COR-L47 (cell line): ENCODE measurements at places on chromosomes 2 and 18.

- no peak for DNase-seq
Measured at GRCh38 chr2:136060416-136060815, 57.5 kb downstream of the CXCR4 start.

DNA sequence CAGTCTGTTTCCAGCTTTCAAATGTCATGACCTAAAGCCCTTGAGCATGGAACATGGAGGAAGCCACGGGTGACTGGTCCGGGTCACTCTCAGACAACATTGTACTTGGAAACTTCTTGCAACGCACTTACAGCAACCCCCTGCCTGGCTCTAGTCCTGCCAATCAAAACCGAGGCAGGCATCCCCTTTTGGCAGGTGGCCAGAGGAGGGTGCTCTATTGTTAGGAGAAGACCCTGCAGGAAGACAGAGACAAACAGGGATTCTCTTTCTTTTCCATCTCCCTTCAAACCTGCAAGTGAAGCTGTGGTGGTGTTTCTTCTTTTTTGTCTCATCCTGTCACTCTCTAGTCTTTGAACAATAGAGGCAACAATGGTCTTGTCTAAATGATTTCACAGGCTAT, 667.2 kb downstream of the ZEB2 start:
- peak; percentile 76 for DNase-seq

- no peak for DNase-seq
Measured at GRCh38 chr2:176960736-176961520, 251.7 kb upstream of the HNRNPA3 start.

DNA sequence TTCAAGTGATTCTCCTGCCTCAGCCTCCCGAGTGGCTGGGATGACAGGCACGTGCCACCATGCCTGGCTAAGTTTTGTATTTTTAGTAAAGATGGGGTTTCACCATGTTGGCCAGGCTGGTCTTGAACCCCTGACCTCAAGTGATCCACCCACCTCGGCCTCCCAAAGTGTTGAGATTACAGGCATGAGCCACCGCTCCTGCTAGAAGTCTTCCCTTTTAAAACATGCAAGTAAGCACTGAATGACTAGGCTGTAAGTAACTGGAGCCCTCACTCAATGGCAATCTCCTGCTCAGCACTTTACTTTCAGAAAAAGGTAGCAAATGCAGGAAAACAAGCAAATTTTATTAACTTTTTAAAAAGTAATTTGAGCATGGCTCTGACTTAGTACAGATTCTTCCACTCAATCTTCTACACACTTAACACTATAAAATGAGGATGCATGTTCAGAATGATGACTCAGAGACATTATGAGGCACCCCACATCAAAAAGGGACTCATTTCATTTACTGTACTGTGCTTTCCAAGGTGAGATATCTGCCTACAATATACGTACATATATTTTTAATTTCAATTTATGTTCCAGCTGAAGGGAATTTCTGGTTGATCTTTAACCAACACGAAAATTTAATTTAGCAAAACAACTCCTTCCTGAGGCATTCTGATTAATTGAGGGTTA, 6.6 kb upstream of the NCK2 start:
- no peak for DNase-seq

DNA sequence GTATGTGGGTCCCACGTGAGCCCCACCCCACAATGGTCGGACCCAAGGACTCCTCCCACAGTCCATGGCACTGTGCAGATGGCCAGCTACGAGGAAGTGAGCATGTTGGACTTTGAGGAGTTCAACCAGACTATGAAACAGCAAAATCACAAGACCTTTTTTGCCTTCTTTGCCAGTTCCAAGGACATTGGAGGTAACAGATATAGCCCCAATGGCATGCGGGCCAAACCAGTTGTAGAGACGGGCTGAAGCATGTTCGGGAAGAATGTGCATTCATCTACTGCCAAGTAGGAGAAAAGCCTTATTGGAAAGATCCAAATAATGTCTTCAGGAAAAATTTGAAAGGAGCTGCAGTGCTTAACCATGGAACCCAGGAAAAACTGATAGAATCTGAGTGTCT, 12.6 kb downstream of the DNER start:
- no peak for DNase-seq

- no peak for DNase-seq
Measured at GRCh38 chr18:26510337-26510736, 38.0 kb downstream of the KCTD1 start.

DNA sequence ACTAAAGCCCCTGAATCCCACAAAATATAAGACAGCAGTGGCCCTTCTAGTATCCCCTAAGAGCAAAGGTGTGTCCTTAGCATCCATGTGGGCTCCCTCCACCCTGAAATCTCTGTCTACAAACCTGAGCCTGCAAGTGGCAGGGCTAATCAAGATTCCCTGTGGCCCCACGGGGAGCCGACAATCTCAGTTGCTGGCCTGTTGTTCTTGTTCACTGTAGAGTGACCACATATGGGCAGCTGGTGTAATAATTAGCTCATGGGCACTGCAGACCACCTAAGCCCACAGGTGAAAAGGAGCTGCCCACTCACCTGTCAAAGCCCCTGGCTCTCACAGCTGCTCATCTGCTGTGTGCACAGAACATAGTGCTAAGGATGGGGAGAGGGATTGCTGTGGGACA, 102.3 kb downstream of the MRO start:
- DNase-seq, result no peak

DNA sequence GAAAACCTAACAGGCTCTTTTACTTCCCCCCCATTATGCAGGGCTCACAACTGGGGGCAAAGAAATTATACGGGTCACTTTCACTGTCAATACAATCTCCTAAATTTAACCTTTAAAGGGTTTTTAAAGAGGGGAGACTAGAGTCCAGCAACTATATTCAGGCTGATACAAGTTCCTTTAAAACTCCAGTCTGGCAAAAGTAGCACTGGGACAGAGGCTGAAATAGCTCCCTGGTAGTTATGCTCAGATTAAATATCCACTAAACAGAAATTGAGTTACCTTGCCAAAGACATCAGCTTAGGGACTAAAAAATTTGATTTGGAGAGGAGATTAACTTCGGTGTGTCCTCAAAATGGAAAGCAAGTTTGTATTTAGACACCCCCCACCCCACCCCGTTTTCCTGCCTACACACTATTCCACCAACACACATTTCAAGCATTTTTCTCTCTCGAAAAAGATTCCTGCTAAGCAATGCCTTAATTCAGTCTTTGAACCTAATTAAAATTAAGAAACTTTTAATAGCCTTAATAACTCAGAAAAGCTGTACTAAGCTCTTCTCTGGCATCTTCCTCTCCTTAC, 127.2 kb downstream of the OSBPL1A start:
- DNase-seq, result no peak

DNA sequence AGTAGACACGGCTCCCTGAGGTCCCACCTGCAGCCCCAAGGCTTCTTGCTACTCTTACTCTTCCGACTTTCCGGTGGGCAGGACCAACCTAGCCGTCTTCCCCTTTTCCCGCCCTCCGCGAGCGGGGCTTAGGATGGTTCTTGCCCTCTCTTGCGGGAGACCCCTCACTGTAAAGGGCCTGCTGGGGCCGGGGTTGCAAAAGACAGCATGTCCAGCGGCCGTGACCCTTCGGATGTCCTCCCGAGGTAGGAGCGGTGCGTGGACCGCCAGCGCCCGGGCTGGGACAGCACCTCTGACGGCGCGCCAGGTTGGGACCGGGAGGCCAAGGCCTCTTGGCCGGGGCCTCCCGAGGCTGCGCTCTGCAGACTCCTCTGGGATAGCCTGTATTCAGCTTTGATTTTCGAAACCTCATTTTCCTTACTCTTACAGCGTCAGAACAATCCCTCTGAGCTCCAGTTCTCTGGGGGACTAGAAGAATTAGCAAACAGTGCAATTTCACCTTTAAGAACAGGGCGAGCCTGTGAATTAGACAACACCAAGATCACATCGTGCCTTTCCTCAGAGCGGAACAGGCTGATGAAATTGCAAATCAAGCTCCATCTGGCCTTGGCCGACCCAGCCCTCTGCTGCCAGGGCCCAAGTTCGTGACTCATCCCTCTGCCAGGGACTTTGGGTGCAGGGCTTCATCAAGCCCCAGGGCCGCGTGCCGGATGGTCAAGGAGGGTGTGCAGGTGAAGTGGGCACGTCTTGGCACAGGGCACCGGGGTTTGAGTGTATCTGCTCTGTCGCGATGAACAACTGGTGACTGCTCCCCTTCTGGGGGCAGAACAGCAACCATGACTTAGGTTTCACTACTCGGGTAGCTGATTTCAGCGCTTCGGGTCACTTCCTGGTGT, 777 bp downstream of the MOCOS start:
- DNase-seq, result no peak

GRCh38 chr2:85981579-85982247, 92.9 kb upstream of the ST3GAL5 start:
- no peak for DNase-seq

DNA sequence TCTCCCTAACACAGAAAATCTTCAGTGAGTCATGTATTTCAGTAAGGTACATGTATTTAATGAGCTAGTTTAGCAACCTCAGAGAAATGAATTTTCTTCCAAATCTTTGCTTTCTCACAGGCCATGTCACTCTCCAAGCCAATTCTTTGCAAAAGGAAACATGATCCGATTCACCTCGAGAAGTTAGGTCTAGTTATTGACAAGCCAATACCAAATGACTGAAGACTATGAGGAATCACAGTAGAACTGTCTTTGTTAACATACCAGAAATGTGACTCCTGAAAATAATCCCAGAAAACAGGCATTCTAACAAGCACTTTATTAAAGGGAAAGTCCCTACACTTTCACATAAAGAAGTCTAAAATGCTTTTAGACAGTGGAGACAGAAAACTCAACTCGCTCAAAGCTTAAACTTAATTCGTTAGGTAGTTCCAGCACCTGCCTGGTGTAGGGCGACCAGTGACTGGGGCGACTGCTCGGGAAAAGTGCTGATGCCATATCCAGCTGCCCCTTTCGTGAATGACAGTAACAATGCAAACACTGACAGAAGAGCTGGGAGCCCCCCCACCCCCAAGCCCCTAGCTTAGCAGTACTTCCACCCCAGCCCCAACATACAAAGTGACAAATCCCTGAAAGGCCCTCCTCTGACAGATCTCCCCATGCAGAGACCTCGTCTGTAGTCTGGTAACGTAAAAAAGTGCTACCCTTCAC, 1.8 kb downstream of the MEMO1 start:
- peak; percentile 22 for DNase-seq

DNA sequence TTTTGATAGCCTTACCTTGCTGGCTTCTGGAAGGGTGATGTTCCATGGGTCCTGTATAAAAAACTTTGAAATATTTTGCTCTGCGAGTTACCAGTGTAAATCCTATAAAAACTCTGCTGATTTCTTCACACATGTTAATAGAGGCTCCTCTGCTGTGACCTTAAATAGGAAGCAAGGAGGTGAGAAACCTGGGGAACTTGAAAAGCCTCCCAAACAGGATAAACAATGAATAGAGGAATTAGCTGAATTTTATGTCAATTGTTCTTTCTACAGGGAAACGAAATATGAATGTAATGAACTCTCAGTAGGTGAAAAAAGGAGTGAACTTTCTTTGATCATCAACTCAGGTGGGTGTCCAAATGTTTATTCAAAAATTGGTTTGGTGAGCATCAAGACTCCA, 10.8 kb upstream of the CCL20 start:
- DNase-seq, result no peak

DNA sequence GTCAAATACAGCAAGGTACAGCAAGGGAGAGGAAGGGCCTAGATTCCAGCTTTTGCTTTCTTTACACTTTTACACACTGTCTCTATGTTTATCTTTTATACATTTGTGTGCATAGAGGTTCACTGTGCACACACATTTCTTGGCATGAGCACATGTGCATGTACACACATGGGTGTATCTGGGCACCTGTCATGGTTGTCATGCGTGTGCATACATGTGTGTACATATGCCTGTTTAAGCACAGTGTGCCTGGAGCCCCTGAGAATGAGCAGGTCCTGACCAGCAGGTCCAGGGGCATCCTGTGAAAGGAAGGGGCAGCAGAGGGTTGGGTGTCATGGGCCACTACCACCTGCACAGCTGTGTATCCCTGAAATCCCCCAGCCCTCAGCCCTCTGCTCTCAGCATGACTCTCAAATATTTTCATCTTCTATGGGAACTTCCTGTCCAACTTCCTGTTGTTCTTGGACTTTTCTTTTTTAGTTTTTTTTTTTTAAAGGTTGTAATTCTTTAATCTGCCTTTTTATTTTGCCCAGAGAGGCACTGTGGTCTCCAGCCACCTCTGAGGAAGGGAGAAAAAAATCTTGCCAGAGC, 97.0 kb upstream of the EPAS1 start:
- no peak for DNase-seq

DNA sequence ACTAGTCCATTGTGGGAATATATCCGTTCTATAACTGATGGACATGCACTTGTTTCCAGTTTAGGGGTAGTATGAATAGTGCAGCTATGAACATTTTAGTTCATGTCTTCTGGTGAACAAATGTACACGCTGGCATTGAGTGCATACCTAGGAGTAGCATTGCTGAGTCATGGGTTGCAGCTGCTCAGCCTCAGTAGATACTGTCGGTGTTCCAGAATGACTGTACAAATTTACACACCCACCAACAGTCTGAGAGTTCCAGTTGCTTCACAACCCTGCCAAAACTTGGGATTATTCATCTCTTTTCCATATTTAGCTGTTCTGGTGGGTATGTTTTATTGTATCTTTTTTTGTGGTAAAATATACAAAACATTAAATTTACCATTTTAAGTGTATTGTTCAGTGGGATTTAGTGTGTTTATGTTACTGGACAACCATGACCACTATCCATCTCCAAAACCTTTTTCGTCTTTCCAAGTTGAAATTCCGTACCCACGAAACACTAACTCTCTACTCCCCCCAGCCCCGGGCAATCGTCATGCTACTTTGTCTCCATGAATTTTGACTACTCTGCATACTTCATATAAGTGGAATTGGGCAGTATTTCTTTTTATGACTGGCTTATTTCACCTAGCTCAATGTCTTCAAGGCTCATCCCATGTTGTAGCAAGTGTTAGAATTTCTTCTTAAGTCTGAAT, 281.0 kb downstream of the PRKCE start:
- DNase-seq, result no peak

DNA sequence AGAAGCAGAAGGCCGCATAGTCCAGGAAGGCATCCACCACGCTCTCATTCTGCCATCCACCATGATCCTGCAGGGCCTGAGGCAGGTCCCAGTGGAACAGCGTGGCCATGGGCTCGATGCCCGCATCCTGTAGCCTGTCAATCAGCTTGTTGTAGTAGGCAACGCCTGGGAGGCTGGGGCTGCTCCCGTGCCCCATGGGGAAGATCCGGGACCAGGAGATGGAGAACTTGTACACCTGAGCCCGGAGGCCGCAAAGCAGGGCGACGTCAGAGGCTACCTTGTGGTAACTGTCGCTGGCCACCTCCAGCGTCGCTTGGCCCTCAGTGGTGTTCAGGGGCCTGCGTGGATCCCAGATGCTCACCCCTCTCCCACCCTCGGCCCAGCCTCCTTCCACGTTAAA, 19.5 kb downstream of the LCT start:
- DNase-seq, result no peak

GRCh38 chr2:171406044-171406443, 27.7 kb downstream of the METTL8 start:
- no peak for DNase-seq
